Neural progenitor cell (in vitro differentiated cells): ENCODE measurements at places on chromosomes 13 and 19. TPM values are rescaled to one million over a fixed set of nuclear protein-coding genes. Genes with fewer than 3 reads are reported as not detected.

The ARGLU1 gene
- total RNA-seq: 371 and 467 TPM in 2 replicates

DNA sequence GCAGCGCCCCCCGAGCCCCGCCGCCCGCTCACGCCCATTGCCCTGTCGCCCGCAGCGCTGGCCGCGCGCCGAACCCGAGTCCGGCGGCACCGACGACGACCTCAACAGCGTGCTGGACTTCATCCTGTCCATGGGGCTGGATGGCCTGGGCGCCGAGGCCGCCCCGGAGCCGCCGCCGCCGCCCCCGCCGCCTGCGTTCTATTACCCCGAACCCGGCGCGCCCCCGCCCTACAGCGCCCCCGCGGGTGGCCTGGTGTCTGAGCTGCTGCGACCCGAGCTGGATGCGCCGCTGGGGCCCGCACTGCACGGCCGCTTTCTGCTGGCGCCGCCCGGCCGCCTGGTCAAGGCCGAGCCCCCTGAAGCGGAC lies 518 bp downstream of the KLF2 start:
- peak; percentile 61 for DNase-seq

- no peak for DNase-seq
These were observed 22.5 kb downstream of the CCDC8 start for GRCh38 chr19:46390866-46391265.

- no peak for DNase-seq
These were observed 42.7 kb downstream of the KLF5 start for GRCh38 chr13:73101351-73102007.

DNA sequence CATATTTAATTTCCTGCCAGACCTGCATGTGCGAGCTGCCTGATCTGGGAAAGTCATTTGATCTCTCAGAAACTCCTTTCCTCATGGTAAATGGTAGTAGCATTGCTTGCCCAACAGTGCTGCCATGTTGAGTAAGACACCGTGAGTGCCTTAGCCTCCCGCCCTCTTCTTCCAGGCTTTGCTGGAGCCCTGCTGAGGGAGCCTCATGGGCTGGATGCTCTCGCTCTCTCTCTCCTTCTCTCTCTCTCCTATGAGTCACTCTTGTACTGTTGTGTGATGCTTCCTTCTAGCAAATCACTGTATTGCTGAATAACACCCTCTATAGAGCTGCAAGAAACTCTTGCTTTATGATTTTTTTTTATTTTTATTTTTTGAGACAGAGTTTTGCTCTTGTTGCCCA lies 365.5 kb downstream of the UQCRFS1 start:
- no peak for DNase-seq

- no peak for DNase-seq
These were observed 370.7 kb downstream of the HS6ST3 start for GRCh38 chr13:96460609-96461008.

The GRK1 gene
- 0.40 TPM in 1 of 2 replicates, not detected in the other for total RNA-seq

- DNase-seq: no peak
These were observed 249.8 kb downstream of the NBEA start for GRCh38 chr13:35191883-35192282.

DNA sequence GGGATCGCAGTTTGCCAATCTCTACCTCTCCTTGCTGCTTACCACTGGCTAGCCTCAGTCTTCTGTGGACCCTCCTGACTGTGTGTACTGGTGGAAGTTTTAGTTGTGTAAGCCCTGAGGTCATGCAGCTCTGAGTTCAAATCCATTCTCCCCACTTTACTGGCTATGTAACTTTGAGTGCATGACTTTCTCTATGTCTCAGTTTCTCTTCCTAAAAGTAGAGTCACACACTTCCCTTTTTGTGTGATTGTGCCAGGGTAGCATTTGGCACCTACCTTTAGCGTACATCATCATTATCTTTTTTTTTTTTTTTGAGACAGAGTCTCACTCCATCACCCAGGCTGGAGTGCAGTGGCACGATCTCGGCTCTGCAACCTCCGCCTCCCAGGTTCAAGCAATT lies 70.3 kb downstream of the MAP4K1 start:
- no peak for DNase-seq

The TTC9B gene
- total RNA-seq: not detected in 2 replicates

- DNase-seq: no peak
These were observed 13.9 kb downstream of the ZFP82 start for GRCh38 chr19:36404498-36404897.

DNA sequence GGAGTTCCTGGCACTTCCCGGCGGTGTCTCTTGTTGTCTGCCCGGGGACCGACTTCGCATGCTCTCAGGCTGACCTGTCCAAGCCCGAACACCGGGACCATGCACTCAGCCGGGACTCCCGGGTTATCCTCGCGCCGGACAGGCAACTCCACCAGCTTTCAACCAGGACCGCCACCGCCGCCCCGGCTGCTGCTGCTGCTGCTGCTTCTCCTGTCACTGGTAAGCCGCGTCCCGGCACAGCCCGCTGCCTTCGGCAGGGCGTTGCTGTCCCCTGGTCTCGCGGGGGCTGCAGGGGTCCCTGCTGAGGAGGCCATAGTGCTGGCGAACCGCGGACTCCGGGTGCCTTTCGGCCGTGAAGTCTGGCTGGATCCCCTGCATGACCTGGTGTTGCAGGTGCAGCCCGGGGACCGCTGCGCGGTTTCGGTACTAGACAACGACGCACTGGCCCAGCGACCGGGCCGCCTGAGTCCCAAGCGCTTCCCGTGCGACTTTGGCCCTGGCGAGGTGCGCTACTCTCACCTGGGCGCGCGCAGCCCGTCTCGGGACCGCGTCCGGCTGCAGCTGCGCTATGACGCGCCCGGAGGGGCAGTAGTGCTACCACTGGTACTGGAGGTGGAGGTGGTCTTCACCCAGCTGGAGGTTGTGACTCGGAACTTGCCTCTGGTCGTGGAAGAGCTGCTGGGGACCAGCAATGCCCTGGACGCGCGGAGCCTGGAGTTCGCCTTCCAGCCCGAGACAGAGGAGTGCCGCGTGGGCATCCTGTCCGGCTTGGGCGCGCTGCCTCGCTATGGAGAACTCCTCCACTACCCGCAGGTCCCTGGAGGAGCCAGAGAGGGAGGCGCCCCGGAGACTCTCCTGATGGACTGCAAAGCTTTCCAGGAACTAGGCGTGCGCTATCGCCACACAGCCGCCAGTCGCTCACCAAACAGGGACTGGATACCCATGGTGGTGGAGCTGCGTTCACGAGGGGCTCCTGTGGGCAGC lies 661 bp downstream of the FREM2 start:
- peak; percentile 68 for DNase-seq

The FBN3 gene
- total RNA-seq: 23.0 and 33.0 TPM in 2 replicates

DNA sequence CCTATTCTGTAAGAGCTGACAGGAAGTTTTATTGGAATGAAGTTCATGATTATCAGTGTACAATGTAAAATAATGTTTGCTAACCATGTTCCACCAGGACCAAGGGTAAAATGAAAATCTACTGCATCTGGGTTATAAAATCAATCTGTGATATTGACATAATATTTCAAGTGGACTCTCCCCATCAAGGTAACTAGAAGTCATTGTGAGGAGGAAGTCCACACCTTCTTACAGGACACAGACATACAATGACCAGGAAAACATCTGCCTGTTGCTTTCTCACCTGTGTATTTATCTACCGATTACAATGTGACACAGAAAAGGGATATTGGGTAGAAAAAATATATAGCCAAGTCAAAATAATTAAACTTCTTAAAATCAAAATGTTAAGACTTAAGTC lies 140.7 kb upstream of the RFC3 start:
- DNase-seq: no peak

The ZNF829 gene
- 5.9 and 8.0 TPM in 2 replicates for total RNA-seq

DNA sequence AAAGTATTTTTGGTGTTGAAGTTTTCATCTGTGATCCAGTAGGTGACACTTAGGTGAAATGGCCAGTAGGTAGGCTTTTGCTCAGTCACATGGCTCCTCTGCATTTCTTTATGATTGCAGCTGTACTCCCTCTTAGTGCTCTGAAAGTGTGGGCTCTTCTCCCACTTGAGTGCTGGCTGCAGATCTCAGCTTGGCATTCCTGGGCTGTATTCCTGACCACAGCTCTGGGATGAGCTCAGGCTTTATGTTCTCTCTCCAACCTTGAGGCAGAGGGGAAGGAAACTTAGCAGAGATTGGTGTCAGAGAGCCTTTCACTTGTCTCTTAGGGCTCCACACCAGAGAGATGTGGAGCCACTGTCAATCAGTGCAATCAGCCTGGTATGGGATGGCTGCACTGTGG lies 254.3 kb downstream of the NDFIP2 start:
- no peak for DNase-seq

DNA sequence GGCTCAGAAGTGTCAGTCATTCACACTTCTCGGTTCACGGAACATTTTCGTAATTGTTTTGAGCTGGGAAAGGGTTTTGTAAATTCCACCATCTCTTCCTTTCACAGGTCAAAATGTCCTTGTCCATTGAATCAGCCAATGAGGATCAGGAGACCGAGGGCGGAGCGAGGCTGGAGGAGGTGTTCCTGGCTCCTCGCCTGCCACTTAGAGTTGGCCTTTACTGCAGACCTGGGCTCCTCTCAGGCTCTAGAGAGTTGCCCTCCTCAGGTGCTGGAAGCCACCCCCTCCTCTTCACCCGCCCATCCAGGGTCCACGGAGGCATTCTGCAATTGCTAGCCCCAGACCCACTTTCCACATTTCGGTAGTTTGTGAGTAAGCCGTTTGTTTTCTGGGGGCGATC lies 370.4 kb downstream of the IRS2 start:
- DNase-seq: no peak

- DNase-seq: no peak
These were observed 2.5 kb downstream of the COX6B1 start for GRCh38 chr19:35650581-35650980.

The PTPRH gene
- not detected in 2 replicates for total RNA-seq

- DNase-seq: peak; percentile 79
These were observed 5.5 kb upstream of the MAMSTR start for GRCh38 chr19:48724796-48725753.

The FLT3 gene
- 0.58 and 0.77 TPM in 2 replicates for total RNA-seq

The RASGRP4 gene
- total RNA-seq: 0.09 TPM in 1 of 2 replicates, not detected in the other

The KLHL1 gene
- not detected in 2 replicates for total RNA-seq

The ARRDC2 gene
- 4.7 and 14.4 TPM in 2 replicates for total RNA-seq

The KCTD12 gene
- total RNA-seq: 1.9 TPM in 2 replicates

The PBX4 gene
- 3.2 and 4.8 TPM in 2 replicates for total RNA-seq

The S1PR4 gene
- total RNA-seq: not detected in 2 replicates

GRCh38 chr19:44644402-44645016 lies 799 bp downstream of the PVR start:
- DNase-seq: peak; percentile 57

GRCh38 chr19:1672038-1672768 lies 19.8 kb upstream of the TCF3 start:
- DNase-seq: peak; percentile 73

DNA sequence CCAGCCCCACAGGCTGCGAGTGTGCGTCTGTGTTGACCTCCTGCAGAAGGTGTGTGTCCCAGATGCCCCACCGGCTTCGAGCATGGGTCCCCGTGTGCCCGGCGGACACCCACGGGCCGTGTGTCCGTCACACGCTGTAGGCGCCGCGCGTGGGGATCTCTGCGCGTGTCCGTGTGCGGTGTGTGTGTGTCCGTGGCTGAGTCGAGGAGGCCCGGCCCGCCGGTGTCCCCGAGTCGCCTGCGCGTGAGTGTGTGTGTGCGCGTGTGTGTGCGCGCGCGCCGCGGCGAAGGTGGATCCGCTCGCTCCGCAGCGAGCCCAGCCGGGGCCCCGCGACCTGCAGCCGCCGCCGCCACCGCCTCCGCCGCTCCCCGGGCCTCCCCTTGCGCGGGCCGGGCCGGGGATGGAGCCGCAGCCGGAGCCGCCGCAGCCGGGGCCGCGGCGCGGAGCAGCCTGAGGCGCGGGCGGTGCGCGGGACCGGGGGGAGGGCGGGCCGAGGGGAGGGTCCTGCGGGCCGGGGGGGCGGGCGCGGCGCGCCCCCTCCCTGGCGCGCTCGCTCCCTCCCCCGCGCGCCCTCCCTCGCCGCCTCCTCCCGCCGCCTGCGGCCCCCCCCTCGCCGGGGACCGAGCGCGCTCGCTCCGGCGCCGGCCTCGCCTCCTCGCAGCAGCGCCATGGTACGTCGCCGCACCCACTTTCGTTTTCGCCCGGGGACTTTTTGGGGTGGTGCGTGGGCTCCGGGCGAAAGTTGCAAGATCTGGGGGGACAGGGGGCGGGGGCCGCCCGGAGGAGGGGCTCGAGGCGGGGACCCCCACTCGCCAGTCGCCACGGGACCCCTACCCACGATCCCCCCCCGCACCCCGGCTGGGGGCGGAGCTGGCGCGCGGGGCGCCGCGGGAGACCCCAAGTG lies 7.1 kb upstream of the NFIC start:
- peak; percentile 60 for DNase-seq

DNA sequence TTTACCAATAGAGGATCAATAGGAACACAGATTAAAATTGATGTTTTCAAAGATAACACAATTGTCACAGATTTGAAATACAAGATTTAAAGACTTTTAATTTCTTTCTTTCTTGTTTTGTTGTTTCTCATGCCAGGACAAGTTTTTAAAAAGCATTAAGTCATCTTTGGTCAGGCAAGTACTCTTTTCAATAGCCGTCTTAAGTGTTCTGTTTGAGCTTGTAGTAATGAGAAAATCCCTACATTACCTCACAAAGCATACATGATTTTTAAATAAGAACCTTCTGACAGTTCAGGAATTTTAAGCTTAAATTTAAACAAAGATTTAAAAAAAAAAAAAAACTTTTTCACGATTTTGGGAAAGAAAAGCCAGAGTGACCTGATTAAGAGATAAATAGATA lies 216.3 kb upstream of the PRR20A start:
- no peak for DNase-seq

The SULT2A1 gene
- not detected in 2 replicates for total RNA-seq

DNA sequence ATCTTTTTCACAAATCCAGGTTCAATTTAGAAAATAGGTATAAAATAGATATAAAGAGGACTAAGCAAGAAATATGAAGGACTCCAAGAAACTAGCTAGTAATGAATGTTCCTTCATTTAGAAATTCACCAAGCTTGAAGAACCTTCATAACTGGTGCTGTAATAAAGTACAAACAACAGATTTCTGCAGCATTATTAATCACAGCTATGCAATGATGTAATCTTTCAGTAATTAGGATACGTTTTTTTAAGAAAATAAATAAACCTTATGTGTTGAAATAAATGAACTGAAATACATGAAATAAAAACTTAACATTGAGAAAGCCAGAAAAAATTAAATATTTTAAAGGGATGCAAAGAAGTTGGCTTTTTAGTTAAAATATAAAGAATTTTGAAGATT lies 236.1 kb downstream of the RGCC start:
- DNase-seq: no peak

DNA sequence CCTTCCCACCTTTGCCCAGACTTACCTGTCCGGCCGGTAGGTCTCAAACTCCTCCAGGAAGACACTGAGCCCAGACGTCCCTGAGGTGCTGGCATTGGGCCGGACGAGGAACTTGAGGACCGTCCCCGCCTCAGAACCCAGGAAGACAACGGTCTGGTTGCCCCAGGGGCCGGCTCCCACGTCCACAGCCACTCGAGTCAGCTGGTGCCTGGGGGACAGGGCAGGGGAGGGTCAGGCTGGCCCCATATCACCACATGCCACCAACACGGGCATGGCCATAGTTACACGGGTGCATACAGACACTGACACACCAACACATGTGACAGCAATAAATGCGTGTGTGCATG lies 8.4 kb upstream of the LRG1 start:
- DNase-seq: no peak

GRCh38 chr13:30824651-30825050 lies 81.4 kb upstream of the MEDAG start:
- peak; percentile 44 for DNase-seq

The LINGO3 gene
- total RNA-seq: 1.5 TPM in 1 of 2 replicates, not detected in the other
